ENCODE measurements at places on chromosomes 6 and 20. TPM values are rescaled to one million over a fixed set of nuclear protein-coding genes. Genes with fewer than 3 reads are reported as not detected.

Gene SRC
- total RNA-seq: 23.2 TPM

Gene TSHZ2
- total RNA-seq: 25.7 TPM

Gene HLA-DMB
- 15.3 TPM for total RNA-seq

- no peak for DNase-seq
Observed at GRCh38 chr20:48784273-48784641, 43.5 kb downstream of the PREX1 start.

Gene HAO1
- total RNA-seq: not detected

DNA sequence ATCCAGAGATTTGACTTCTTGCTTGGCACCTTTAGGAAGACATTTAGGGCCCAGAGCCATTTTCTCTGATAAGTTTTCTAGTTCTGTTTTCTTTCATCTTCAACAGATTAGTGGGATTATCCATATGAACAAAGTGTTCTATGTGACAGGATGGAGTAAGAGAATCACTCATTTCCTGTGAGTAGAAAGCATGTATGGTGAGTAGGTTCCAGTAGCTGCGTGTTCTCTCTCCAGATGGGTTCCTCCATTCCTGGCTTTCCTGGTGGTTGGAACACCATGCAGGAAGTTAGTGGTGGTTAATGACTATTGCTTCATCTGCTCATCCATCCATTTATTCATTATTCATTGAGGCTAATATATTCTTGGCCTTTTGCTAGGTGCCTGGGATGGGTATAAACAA is 54.0 kb downstream of the EFCAB8 start:
- no peak for DNase-seq

Gene PNLDC1
- total RNA-seq: 0.57 TPM

Gene MLN
- not detected for total RNA-seq

- DNase-seq: no peak
Observed at GRCh38 chr6:18270216-18270615, 5.9 kb upstream of the DEK start.

GRCh38 chr20:7950387-7950786 is 10.1 kb upstream of the HAO1 start:
- DNase-seq: no peak

DNA sequence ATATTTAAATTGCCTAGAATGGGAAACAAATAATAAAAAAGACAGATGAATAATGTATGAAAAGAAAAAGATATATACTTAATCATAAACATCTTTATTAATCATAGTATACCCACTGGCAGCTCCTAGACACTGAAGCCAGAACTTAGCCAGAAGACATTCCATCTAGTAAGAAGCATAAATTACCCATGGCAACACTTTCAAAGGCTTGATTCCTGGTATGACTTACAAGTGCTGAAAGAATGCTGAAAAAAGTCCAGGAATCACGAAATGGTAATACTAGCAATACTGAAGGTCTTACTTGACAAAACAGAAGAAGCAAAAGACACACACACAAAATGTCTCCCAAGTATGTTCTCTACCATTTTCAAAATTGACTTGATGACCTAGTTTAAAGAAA is 38.0 kb downstream of the RWDD2A start:
- DNase-seq: no peak

DNA sequence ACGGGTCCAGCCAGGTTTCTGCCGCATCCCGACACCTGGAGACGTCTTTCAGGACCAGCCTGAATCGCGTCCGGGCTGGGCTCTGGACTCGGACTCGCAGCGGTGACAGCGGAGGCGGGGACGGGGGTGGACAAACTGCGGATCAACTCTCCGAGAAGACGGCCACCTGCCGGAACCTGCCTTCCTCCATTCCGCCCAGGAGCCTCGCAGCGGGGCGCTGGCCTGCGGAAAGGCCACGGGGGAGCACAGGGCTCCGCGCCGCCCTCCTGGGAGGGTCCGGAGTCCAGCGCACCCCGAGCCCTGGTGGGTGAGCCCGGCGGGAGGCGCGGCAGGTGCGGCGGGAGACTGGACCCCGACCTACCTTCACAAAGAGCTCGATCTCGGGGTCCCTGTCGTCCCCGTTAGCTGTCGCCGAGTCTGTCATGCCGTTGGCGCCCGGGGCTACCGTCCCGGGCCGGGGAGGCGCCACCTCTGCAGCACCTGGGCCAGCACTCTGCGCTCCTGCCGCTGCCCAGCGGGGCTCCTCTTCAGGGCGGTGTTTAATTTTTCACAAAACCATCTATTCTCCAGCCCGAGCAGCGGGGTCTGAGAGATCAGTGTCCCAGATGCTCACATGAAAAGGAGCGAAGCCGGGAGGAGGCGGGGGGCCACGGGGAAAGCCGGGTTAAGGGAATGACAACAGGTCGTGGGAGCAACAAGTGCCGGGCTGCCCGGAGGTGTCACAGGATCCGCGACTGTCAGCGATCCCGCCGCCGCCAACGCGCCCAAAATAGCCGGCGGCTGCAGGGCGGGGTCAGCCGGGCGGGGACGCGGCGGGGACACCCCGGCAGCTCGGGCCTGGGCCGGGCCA is at the start of gene CLIC5:
TSS of gene CLIC5 (minus strand) at position 742 of the 850 bp plus-strand sequence. CDS start at position 424, 318 bp downstream.
- peak; percentile 86 for DNase-seq

DNA sequence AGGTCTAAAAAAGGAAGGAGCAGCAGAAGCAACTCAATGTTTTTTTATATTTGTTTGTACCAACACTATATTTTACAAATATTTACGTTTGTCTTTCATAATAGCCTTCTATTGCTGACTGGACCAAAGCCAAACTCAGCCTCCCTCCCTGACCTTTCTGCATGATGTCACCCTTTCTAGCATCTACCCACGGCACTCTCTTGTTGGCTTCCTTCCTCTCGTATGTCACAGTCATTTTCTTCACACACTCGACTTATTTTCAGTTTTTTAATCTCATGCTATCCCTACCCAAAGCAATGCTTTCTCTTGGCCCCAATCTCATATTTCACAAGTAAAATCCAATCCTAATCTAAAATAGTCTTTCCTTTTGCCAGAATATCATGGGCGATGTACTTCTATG is 16.3 kb upstream of the FAM8A1 start:
- no peak for DNase-seq

- no peak for DNase-seq
Observed at GRCh38 chr6:66961191-66961590, 1254.2 kb upstream of the EYS start.

GRCh38 chr6:132751306-132751705 is 6.4 kb downstream of the VNN2 start:
- no peak for DNase-seq

Gene ZSCAN23
- total RNA-seq: not detected

DNA sequence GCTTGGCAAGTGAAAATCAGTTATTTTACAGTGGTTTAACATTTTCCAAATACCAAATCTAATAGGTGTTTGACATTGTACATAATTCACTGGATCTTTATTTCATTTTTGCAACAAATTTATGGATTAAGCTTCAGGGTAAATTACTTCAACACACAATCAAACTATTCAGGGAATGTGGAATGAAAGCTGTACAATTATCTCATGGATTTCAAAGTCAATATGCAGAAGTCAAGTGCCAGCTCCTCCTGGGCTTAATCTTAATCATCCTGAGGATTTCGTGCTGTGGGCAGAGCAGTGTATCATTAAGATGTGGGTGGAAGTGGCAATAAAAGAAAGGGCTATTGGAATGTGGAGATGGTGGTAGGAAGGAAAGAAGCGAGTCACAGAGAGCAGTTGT is 548.8 kb downstream of the COL12A1 start:
- no peak for DNase-seq

DNA sequence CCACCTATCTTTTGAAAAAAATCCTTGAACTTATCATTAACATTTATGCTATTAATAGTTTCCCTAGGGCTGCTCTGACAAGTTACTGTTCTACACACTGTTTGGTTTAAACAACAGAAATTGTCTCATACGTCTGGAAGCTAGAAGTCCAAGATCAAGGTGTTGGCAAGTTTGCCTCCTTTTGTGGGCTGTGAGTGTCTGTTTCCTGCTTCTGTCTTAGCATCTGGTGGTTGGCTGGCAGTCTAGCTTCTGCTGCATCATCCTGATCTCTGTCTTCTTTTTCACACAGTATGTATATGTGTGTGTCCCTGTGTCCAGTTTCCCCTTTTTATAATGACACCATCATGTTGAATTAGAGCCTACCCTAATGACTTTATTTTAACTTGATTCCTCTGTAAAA is 154.8 kb downstream of the RPS12 start:
- no peak for DNase-seq

DNA sequence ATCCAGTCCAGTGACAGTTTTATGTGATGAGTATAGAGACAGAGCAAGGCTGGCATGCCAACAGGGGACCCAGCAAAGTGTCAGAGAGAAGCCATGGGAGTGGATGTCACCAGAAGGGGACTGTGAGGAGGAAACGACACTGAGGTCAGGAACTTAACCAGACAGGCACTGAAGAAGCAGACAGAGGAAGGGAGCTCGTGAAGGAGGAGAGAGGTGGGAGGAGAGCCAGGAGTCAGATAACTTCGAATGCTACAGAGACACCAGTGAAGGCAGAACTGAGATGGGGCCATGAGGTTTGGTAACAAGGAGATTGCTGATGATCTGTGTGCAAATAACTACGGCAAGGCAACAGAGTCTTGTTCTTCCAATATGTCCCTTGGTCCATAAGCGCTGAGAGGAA is 211.1 kb upstream of the FOXA2 start:
- no peak for DNase-seq

Gene CTNNBL1
- total RNA-seq: 29.0 TPM

- DNase-seq: no peak
Observed at GRCh38 chr20:32192698-32193097, 14.8 kb downstream of the PLAGL2 start.

DNA sequence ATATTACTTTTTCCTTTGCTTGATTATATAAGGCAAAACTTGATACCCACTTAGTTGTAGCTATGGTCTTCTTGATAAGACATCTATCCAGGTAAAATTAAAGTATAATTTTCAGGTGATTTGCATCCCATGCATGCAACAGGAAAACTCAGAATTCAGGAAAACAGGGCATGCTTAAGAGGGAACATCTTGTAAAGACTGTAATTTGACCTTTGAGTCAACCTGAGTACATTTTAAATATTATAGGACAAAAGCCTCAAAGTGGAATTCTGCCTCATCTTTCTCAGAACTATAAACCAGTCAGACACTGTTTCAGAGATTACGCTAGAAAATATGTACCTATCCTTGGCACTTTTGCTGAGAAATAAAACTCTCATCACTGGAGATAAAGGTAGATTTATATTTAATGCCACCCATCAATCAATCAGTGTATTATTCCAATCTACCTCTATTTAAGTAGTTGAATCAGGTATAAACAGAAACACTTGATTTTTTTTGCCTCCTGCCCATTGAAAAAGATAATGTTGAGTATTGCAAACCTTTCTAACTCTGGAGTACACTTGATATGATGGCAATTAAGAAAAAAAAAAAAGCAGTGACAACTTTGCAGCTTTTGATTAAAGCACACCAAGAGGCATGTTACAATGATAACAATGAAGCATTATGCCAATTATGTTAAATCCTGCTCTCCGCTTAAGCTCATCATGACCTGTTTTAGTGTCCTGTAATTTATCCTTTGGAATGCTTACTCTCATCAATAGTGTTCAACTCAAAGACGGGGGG is 2.8 kb downstream of the CITED2 start:
- DNase-seq: no peak
